Peyer's patch (tissue), 4 donors: ENCODE measurements at places on chromosomes 4 and X. TPM values are rescaled to one million over a fixed set of nuclear protein-coding genes. Genes with fewer than 3 reads are reported as not detected.

The ADH5 gene
- 67.0 TPM for total RNA-seq

DNA sequence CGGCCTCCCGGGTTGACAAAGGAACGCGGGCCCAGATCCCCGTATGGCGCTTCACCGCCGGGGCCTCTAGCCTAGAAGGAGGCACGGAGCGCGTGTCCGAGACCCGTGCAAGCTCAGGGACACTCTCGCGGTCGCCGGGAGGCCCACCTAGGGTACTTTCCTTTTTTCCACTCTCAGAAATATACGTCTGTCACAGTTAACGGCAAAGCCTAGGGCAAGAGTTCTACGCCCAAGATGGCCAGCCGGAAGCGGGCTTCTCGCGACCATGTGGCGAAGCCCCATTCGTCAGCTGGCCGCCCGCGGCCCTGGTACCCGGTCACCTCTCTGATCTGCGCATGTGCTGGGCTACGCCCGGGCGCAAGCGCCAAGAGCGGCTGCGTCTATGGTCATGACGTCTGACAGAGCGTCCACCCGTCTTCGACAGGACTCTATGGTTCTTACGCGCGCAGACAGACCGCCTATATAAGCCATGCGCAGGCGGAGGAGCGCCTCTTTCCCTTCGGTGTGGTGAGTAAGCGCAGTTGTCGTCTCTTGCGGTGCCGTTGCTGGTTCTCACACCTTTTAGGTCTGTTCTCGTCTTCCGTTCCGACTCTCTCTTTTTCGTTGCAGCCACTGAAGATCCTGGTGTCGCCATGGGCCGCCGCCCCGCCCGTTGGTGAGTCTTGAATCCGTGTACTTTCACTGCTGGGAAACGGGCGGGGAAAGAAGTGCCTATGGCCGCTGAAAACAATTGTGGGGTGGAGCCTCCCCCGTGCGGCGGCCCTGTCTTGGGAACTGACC is at the start of gene RPL10:
TSS of gene RPL10 (plus strand) at position 490 of the 780 bp plus-strand sequence. CDS start at position 633, 143 bp downstream.
- H3K27me3 ChIP-seq = no peaks in the 10 kb centered on the region
- H3K27ac ChIP-seq = peak within 1 kb of the TSS; percentile 96
- DNase-seq = peak; percentile 86

The SUPT20HL1 gene
- total RNA-seq = not detected

The PRR32 gene
- not detected for total RNA-seq

GRCh38 chr4:38181286-38181685 is 221.1 kb downstream of the PTTG2 start:
- DNase-seq = no peak
- no peaks in the 10 kb centered on the region for H3K36me3 ChIP-seq
- no peak overlapping the region for H3K4me3 ChIP-seq
- H3K27me3 ChIP-seq = no peaks in the 10 kb centered on the region
- H3K4me1 ChIP-seq = no peaks in the 10 kb centered on the region

- no peak for DNase-seq
- H3K27me3 ChIP-seq = no peaks in the 10 kb centered on the region
- no peaks in the 10 kb centered on the region for H3K36me3 ChIP-seq
- no peak overlapping the region for H3K4me3 ChIP-seq
- H3K4me1 ChIP-seq = no peaks in the 10 kb centered on the region
Observed at GRCh38 chrX:6707497-6707896, 172.6 kb upstream of the VCX3A start.

DNA sequence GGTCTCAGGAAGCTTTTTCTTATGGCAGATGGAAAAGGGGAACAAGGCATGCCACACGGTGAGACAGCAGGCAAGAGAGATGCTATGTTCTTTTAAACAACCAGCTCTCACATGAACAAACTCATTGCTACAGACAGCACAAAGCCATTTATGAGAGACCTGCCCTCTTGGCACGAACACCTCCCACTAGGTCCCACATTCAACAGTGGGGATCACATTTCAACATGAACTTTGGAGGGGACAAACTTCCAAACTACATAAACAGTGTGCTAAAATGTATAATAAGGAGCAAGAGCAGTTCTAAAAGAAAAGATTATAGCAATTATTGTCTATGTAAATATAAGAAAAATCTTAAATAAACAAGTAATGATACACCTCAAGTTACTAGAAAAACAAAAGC is 391.8 kb upstream of the CPXCR1 start:
- H3K27ac ChIP-seq = no peak overlapping the region
- H3K4me1 ChIP-seq = no peaks in the 10 kb centered on the region
- no peaks in the 10 kb centered on the region for H3K36me3 ChIP-seq
- no peaks in the 10 kb centered on the region for H3K27me3 ChIP-seq
- H3K4me3 ChIP-seq = no peak overlapping the region

- no peaks in the 10 kb centered on the region for H3K27me3 ChIP-seq
- no peaks in the 10 kb centered on the region for H3K36me3 ChIP-seq
- no peak overlapping the region for H3K27ac ChIP-seq
Observed at GRCh38 chr4:186651624-186652023, 72.0 kb downstream of the FAT1 start.

GRCh38 chr4:11525085-11525484 is 96.4 kb upstream of the HS3ST1 start:
- H3K27me3 ChIP-seq = no peaks in the 10 kb centered on the region
- DNase-seq = no peak
- no peaks in the 10 kb centered on the region for H3K36me3 ChIP-seq
- H3K4me3 ChIP-seq = no peak overlapping the region

The PAGE2 gene
- total RNA-seq = not detected

The FAAH2 gene
- 7.2 TPM for total RNA-seq

GRCh38 chrX:12984603-12985319 is 9.9 kb downstream of the TMSB4X start:
- H3K4me1 ChIP-seq = no peaks in the 10 kb centered on the region
- no peak overlapping the region for H3K4me3 ChIP-seq
- no peak for DNase-seq
- H3K27me3 ChIP-seq = no peaks in the 10 kb centered on the region
